ENCODE measurements at places on chromosomes 12 and 14.
A peak's percentile ranks its signal among the peaks of the same experiment; 100 is the strongest.

DNA sequence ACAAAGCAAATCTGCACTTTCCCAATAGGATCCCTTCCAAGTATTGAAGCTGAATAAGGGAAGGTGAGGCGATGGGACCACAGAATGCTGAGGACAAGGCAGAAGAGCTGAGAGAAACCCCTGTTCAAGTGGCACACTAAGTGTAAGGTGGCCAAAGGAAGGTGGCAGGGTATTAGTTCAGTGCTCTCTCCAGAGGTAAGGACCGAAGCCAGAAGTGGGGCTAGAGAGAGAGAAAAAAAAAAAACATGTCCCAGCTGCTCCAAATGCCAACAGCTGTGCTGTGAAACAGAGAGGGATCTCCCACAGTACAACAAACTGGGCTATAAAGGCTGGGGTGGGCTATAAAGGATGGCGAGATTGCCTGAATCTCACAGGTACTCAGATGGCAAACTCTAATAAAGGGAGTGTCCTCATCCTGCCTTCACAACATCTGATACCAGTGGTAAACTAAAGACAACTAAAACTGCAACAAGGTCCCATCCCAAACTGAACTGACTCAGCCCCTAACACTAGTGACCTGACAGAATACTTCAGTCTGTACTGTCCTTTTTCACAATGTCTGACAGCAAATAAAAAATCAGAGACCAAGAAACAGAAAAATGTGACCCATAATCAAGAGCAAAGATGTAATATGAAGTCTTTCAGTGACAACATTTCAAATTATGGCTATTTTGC, 47.9 kb downstream of the CDK17 start:
- DNase-seq: no peak

DNA sequence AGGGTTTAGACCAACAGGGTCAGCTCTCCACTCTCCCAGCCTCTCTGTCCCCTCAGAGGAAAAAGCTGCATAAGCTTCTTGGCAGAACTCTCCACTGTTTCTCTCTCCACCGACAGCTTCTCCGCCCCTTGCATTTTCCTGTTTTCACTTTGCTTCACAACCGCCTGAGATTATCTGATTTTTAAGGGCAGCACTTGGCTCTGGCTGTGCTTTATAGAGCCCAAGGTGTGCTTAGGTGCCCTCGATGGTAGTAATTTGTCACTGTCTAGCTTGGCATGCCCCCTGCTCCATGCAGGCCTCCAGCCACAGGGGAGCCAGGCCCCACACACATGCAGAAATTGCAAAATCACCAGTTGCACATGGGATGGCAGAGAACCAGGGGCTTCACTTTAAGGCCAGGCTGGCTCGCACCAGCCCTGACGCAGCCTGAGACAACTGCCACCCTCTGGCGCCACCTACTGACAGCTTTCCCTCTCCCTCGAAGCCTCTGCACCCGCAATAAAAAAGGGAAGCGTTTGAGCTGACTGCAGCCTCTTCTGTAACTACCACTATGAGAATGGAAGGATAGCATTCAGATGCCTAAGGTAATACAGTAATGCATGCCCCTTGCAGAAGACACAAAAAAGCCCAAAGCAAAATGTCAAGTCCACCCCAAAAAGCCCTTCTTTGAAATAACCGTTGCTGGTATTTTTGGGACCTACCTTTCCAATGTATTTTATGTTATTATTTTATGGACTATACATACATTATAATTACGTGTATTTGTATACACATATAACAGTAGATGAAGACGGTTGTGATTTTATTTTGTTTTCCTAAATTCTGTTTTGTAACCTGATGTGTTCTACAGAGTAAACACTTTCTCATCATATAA, 32.0 kb upstream of the RIMBP2 start:
- DNase-seq: peak; percentile 55

GRCh38 chr12:57756406-57757341, 1.8 kb downstream of the MARCHF9 start:
- no peak for DNase-seq

- no peak for DNase-seq
Observed at GRCh38 chr12:31682136-31682962, 22.9 kb downstream of the ETFBKMT start.

- DNase-seq: no peak
Observed at GRCh38 chr12:43143278-43143677, 408.7 kb downstream of the ADAMTS20 start.

DNA sequence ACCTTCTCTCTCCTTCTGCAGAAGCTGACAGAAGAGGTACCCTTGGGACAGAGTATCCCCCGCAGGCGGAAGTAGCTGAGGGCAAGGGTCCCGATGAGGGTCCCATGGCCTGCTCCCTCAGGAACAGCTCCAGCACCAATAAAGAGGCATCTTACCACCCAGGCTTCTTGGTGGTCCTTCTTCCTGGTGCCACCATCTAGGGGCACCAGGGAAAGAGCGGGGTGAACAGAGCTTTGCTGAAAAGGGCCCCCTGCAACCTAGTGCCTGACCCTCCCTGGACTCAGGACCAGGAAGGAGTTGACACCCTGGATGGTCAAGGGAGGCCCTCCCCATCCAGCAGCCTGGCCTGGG, 591 bp upstream of the IRF9 start:
- no peak for DNase-seq

- no peak for DNase-seq
Observed at GRCh38 chr12:68538726-68539614, 71.7 kb upstream of the RAP1B start.

GRCh38 chr12:70032076-70032475, 207.0 kb downstream of the MYRFL start:
- DNase-seq: no peak

DNA sequence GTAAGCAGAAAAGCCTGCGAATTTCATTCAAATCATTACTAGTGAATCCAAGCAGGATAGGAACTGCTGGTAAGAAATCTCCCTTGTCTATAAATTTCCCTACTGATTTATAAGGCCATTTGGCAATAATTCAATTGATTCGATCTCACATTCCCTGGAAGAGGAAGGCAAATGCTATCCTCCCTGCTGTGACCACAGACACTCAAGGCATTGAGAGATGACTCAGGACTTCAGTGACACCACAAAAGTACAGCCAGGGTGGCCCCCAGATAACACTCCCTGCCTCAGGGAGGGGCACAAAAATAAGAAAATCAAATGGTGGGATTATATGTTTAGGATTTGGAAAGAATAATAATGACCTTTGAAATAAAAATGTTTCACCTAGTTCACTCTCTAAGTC, 162.7 kb downstream of the GRIP1 start:
- DNase-seq: no peak

DNA sequence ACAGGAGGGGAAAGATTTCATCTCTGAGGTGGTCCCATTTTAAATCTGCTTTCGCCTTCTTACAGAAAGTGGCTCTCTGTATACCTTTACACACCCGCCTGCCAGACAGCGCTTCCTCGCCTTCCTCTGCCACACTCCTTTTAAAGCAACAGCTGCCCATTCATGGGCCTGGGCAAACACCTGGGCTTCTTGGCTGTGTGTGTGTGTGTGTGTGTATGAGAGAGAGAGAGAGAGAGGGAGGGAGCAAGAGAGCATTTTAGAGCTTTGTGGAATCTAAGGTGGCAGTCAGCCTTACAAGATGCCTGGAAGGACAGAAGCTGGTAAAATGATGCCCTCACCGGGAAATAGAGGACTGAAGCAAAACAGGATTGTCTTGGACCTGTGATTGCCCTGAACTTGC, 20.0 kb downstream of the PTHLH start:
- DNase-seq: no peak

GRCh38 chr12:131473261-131473660, 237.6 kb upstream of the SFSWAP start:
- DNase-seq: no peak

DNA sequence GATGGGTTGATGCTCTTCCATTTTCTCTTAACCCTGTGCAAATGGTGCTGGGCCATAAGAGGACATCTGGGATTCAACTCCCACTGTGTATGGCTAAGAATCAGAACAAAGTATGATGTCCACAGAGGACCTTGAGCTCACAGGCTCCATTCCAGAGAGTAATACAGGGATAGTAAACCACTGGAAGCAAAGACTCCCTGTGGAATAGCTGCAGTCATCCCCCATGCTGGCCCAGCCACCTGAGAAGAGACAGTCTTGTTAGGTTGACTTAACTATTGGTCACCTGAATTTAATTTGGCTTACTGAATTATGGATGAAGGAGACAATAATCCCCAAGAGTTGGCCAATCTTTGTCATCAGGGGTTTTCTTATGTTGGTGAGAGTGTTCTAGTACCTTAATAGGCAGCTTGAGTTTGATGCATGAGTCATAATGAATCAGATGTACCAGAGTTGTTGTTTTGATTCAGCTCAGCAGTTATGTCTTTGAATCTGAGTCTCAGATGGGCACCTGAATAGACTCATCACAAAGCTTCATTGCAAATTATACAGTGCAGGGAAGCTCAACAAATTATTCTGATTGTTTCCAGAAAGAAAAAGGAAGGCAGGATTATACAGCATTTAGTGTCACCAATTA, 122.7 kb downstream of the SSPN start:
- DNase-seq: no peak

- no peak for DNase-seq
Observed at GRCh38 chr14:85565862-85566296, 35.9 kb downstream of the FLRT2 start.

GRCh38 chr12:53224061-53224896, 7.7 kb downstream of the RARG start:
- DNase-seq: no peak

DNA sequence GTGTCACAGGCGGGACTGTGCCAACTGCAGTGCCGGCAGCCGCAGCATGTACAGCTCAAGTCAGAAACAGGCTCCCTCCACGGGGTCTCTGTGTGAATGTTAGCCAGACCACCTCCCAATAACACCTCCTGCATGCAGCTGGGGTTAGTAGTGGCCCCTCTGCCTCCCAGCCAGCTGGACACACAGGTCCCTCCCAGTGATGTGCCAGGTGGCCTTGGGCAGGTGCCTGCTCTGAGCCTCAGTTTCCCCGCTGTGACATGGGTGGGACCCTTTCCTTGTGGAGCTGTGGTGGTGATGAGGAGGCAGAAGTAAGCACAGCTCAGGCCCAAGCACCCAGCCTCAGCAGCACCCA, 139.9 kb downstream of the ADGRD1 start:
- no peak for DNase-seq

DNA sequence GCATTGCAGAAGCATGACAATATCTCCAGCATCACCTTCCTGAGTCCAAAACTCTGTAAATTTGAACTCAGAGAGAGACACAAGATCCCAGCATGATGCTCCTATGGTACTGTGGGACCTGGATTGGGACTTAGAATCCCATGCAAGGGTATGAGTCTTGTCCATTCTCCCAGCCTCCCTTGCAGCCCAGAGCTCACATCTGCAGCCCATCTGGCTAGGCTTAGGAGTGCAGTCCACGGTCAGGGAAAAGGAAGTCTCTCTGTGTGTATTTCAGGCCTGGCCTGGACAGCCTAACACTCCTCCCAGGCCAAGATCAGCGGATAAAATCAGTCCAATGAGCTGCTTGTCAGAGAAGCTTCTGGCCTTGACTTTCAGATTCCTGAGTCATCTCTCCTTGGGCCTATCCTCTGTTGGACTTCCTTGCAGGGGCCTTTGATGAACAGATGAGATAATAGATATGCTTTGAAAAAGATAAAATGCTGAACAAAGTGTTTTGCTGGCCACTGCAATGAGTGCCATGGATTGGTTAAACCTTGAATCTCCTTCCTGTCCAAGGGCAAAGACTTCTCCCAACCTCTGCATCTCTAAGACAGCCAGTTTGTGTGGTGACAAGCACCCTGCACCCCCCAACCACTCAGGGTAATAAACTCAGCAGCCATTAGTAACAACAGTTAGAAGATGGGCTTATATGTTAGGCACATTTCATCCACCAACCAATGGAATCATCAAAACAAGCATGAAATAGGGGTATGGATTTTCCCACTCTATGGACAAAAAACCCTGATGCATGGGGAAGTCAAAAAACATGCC, 412.8 kb upstream of the TBX3 start:
- no peak for DNase-seq

GRCh38 chr12:53219956-53220693, 11.9 kb downstream of the RARG start:
- DNase-seq: peak; percentile 82

GRCh38 chr14:102586420-102587104, 5.9 kb upstream of the RCOR1 start:
- no peak for DNase-seq

GRCh38 chr14:46248001-46248630, 403.5 kb downstream of the RPL10L start:
- DNase-seq: no peak

Measured in anterior cingulate cortex (tissue), 58 donors.